ENCODE measurements at places on chromosomes 11 and 22.

DNA sequence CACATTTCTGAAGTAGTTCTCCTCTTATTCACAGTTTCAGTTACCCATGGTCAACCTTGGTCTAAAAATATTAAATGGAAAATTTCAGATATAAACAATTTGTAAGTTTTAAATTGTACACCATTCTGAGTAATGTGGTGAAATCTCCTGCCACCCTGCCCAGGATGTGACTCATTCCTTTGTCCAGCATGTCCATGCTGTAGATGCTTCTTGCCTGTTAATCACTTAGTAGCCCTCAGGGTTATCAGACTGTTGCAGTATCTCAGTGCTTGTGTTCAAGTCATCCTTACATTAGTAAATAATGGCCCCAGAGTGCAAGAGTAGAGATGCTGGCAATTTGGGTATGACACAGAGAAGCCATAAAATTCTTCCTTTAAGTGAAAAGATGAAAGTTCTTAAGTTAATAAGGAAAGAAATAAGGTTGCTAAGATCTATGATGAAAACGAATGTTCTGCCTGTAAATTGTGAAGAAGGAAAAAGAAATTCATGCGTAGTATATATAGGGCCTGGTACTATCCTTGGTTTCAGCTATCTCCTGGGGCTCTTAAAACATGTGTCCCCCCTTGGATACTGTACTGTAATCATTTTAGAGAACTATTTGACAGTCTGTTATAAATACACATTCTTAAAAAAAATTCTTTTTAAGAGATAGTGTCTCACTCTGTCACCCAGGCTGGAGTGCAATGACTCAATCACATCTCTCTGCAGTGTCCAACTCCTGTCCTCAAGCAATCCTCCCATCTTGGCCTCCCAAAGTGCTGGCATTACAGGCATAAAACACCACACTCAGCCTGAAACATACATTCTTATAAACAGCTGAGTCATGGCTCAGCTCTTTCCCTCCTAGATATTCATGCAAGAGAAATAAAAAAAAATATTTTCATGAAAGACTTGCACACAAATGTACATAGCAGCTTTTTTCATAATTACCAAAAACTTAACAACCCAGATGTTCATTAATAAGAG is 31.3 kb downstream of the MTNR1B start:
- no peak for DNase-seq

GRCh38 chr11:9267680-9268079 is 2.5 kb upstream of the DENND5A start:
- DNase-seq = no peak

GRCh38 chr11:27171376-27171958 is 130.9 kb downstream of the BBOX1 start:
- no peak for DNase-seq

GRCh38 chr11:14414470-14415461 is 55.8 kb upstream of the RRAS2 start:
- peak; percentile 50 for DNase-seq

DNA sequence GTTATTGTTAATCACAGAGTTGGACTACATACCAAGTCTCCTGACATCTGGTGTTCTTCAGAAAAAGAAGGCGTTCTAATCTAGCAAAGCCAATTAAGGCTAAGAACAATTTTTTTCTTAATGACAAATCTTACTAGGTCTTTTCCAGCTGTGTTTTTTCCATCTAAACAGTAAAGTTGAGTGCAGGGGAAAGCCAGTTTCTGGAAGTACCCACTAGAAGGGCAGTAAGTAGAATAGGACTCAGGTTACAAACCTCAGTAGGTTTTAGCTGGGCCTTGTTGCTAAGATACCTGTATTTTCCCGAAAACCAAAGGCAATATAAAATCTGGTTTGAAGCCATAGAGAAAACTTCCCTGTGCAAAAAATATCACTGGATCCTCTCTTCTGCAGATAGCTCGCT is 351.9 kb downstream of the ETS1 start:
- no peak for DNase-seq

GRCh38 chr11:33310720-33311500 is 53.7 kb downstream of the HIPK3 start:
- no peak for DNase-seq

DNA sequence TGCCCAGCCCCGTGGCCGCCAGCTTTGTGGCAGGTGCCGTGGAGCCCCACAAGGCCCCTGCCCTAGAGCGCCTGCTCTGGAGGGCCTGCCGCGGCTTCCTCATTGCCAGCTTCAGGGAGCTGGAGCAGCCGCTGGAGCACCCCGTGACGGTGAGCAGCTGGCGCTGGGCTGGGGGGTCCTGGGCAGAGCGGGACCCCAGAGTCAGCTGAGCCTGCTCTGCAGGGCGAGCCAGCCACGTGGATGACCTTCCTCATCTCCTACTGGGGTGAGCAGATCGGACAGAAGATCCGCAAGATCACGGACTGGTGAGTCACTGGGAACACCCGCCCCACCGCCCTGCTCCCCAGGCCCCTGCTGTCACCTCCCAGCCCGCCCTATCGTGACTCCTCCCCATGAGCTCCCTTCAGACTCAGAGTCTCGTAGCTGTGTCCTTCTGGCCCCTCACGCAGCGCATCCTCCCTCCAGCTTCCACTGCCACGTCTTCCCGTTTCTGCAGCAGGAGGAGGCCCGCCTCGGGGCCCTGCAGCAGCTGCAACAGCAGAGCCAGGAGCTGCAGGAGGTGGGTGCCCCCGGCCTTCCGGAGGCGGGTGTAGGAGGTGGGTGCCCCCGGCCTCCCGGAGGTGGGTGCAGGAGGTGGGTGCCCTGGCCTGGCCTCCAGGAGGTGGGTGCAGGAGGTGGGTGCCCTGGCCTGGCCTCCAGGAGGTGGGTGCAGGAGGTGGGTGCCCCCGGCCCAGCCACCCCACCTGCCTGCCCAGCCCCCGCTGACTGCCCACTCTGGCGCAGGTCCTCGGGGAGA is 4.7 kb downstream of the TCIRG1 start:
- no peak for DNase-seq

GRCh38 chr22:23380230-23380573 is 199.9 kb downstream of the IGLL1 start:
- DNase-seq = no peak

DNA sequence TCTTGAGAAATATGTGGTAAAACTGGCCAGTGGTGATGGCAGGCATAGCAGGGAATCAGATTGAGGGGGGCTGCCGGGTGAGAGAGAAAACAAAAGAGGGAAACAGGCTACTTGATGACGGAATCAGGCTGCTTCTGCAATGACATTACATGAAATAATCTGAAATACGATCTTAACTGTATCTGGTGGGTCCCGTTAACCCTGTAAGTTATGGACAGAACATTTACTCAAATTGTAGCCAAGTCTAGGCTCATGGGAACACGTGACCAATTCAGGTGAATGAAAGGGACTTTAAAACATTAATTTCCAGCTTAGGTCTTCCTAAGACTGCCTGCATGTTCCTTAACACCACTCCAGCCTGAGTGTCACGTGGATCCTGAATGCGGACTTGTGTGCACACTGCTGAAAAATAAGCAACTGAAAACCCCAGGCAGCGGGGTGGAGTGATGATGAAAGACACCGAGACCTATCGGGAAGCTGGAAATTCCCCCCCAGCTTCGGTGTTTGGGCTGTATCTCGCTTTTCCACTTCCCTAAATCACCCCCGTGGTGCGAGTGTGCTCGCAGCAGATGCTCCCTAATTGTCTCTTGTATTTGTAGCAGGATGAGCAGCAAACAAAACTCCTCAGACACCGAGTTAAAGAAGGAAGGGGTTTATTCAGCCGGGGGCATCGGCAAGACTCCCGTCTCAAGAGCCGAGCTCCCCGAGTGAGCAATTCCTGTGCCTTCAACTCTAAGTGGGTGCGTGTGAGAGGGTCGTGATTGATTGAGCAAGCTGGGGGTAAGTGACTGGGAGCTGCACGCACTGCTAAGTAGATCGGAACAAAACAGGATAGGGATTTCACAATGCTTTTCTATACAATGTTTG is 145.0 kb upstream of the GRK3 start:
- DNase-seq = no peak

All from stimulated activated CD4-positive, alpha-beta T cell treated with anti-CD3 and anti-CD28 coated beads, Interleukin-12 subunit alpha, Interleukin-12 subunit beta, amount 100 ng/mL, for 24 hours (primary cell).